Activated CD4-positive, CD25-positive, alpha-beta regulatory T cell treated with anti-CD3 and anti-CD28 coated beads, Interleukin-2, amount 50 U/mL, for 24 hours (primary cell): ENCODE measurements at places on chromosomes 7 and 10.

- no peak for ATAC-seq
These were observed 116.5 kb upstream of the FRMD4A start for GRCh38 chr10:14447094-14447839.

- no peak for ATAC-seq
These were observed 209.0 kb downstream of the LRMDA start for GRCh38 chr10:75640381-75640780.

DNA sequence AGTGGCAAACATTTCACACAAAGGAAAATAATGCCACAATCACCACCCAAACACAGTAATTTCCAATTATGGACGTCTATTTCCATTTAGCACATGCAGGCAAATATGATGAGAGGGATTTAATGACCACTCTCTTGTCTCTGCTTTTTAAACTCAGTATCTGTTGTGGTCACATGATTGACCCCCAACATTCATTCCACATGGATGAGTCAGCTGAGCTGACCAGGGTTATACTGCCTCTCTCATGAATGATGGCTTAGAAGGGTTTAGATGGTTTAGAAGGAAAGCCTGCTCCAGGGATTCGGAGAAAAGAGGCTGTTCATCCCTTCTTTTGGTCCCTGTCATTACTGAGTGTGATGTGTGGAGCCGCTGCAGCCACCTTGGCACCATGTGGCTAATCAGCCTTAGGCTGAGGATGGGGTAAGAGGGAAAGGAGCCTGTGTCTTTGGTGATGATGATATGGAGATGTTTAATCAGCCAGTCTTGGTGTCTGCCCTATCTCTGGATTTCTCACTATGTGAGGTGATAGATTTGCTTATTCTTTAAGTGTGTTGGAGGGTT, 38.2 kb upstream of the JAKMIP3 start:
- no peak for ATAC-seq

- ATAC-seq = no peak
These were observed 570.2 kb downstream of the PARD3 start for GRCh38 chr10:34244756-34245484.

DNA sequence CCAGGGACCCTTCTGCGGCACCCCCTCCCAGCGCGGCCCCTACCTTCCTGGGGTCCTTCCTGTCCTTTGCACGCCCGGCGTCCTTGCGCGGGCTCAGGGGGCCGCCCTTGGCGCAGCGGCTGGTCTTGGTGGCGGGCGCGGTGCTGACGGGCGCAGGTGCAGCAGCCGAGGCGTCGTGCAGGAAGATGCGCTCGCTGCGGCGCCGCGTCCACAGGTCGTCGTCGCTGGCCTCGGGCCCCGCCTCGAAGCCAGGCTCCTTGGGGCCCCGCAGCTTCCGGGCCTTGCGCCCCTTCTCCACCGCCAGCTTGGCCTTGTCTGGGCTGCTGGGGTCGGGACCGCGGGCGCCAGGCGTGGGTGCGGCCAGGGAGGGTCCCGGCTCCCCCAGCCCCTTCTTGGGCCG, 49.8 kb downstream of the SLC29A4 start:
- ATAC-seq = no peak

DNA sequence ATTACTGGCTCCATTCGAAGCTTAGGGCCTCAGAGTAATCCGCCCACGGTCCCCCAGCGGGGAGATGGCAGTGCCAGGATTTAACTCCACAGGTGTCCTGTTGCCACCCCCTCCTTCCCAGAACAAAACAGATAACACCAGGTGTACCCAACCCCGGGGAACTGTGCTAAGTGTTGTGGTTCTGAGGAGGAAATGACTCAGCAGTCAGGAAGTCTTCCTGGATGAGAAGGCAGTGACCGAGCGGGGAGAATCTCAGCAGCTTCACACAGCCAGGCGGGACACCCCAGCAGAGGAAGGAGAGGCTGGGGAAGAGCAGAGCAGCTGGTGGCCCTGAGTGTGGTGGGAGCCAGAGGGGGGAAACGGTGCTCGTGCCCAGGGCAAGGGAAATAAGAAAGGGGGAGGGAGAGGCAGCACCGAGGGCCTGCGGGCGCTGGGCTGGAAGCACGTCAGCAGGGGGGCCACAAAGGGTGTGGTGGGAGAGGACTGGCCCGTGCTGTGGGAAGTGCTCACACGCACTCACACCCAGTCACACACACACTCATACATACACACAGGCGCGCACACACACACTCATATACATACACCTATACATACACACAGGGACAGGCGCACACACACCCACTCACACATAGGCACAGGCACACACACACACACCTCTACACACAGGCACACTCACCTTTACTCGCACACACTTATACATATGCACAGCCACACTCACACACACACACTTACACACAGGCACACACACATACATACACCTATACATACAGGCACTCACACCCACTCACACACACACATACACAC, 59.8 kb upstream of the CHST15 start:
- ATAC-seq = peak; percentile 70

- ATAC-seq = no peak
These were observed 354.8 kb upstream of the CELF2 start for GRCh38 chr10:10662716-10663408.

- no peak for ATAC-seq
These were observed 101.4 kb downstream of the PRKCQ start for GRCh38 chr10:6478722-6479121.

DNA sequence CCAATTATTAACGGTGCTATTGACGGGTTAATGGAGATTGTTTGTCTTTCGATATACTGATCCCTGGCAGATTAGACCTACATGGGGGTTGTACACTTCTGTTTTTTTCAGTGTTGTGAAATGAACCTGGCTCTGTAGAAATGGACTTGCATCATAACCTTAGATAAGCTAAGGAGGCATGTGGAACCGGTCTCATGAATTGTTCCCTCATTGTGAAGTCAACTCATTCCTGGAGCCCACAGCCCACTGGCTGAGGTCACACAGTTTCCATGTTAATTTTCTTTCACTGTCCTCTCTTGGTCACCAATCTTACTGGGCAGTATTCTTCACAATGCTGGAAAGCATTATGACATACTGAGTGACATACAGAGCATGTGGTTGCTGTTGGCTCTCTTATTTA, 202.8 kb downstream of the BMPER start:
- no peak for ATAC-seq

DNA sequence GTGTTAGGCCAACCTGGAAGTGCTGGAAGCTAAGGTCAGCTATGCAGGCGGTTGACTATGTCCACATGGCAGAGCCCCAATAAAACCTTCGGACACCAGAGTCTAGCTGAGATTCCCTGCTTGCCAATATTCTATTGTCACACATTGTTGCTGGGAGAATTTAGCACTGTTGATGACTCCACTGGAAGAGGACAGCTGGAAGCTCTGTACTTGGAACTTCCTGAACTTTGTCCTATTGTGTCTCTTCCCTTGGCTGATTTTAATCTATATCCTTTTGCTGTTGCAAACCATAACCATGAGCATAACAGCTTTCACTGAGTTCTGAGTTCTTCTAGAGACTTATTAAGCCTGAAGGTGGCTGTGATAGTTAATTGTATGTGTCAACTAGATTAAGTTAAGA, 12.0 kb downstream of the XRCC2 start:
- no peak for ATAC-seq

GRCh38 chr7:81608748-81609382, 161.0 kb downstream of the HGF start:
- no peak for ATAC-seq

- no peak for ATAC-seq
These were observed 544.9 kb upstream of the ADARB2 start for GRCh38 chr10:2282202-2282601.

DNA sequence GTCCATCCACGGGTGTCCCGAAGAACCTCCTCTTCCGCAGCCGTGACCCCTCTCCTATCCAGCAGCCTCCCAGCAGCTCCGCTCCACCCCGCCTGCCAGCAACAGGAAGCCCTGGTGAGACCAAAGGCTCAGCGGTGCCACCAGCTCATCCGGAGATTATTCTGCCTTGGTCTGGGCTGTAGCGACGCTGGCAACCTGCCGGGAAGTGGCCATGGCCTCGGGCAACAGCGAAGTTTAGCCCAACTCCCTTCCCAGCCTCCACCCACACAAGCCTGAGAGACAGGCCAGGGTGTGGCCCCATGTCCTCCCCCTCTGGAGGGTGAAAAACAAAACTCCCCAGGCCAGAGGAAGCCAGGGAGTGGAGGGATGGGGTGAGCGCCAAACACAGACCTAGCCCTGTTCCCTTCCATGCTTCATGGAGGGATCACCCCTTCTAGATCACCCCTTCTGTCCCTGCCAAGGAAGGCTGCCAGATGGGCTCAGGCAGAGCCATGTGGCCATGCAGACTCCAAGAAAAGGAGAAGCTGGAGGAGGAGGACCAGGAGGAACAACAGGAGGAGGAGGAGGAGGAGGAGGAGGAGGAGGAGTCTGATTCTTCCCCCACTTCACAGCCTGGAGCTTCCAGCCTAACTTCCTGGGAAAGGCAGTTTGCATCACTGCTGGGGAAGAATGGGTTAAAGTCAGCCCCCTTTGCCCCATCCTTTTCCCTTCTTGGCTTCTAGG, 918 bp downstream of the CALHM2 start:
- peak; percentile 70 for ATAC-seq

DNA sequence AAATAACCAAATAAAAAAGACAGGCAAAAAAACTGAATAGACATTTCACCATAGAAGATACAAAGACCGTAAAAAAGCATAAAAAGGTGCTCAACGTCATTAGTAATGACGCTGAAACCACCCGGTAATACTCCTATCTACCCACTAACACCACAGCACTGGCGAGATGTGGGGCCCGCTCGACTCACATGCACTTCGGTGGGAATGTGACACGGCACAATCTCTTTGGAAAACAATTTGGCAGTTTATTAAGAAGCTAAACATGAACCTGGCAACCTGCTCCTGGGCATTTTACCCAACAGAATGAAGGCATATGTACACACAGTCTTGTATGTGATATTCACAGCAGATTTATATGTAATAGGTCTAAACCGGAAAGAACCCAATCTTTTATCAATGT, 42.8 kb upstream of the NCAPG2 start:
- ATAC-seq = no peak

DNA sequence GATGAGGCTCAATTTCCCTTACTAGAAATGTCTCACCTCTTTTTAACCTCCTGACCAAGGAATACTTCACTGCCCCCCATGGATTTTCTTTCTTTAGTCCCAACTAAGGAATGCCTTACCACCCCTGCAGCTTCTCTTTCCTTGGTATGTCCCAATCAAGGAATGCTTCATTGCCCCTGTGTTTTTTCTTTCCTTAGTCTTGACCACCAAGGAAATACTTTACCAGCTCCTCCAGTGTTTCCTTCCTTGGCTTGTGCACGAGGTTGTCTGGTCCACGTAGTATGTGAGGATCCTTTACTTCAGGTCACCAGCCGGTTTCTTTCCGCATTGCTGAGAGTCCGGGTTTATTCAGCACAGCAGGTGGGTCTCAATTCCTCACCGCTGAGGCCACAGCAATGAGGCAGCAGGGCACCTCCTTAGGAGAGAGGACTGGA, 59.3 kb downstream of the CYP2C9 start:
- ATAC-seq = no peak

GRCh38 chr7:26141077-26141476, 10.9 kb upstream of the NFE2L3 start:
- ATAC-seq = no peak

GRCh38 chr7:93203496-93203895, 22.8 kb downstream of the HEPACAM2 start:
- no peak for ATAC-seq

DNA sequence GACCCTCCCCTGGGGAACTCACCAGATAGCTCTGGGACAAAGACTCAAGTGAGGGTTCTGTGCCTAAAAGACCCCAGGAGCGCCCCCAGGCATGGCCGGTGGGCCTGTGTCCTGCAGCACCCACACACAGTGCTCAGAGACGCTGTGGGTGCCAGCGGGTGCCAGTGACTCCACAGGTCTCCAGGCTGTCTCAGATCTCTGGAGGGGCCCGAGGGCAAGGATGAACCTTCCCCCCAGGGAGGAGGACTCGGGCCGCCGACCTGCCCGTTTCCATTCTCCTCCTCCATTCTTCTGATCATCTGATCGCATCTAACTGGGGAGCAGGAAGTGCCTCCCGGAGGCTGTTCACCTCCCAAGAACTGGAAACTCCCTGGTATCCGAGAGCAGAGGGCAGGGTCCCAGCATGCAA, 980 bp downstream of the ADAM8 start:
- ATAC-seq = peak; percentile 33
